NCI-H1417 treated with DMSO at 0.1 percent for 48 hours (cell line): ENCODE measurements at places on chromosomes 4 and X.
A peak's percentile ranks its signal among the peaks of the same experiment; 100 is the strongest.

- no peak for DNase-seq
These were observed 91.2 kb downstream of the NXF2 start for GRCh38 chrX:102338162-102338561.

GRCh38 chr4:95508421-95508820 is 40.4 kb downstream of the UNC5C start:
- DNase-seq, result no peak

GRCh38 chrX:24464498-24464835 is 619 bp upstream of the PDK3 start:
- no peak for DNase-seq

GRCh38 chr4:14151101-14151500 is 523.6 kb upstream of the BOD1L1 start:
- DNase-seq, result no peak

- no peak for DNase-seq
These were observed 364.5 kb upstream of the BOD1L1 start for GRCh38 chr4:13992041-13992440.

DNA sequence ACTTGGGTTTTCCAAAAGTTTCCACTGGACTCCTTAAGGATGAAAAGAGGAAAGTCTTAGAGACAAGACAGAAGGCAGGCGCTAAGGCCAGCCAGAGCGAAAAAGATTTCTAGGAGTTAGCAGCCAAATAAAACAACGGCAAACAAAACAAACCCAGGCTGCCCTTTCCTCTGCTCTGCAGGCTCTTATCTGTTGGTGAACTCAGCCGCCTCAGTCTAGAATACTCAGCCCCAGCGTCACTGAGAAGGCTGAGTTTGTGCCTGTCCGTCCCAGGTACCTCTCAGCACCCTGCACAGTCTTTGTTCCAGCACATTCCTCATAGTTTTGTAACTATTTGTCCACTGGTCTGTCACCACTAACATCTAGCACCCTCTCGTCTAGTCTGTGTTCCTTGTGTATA is 75.6 kb upstream of the FAM9C start:
- no peak for DNase-seq

DNA sequence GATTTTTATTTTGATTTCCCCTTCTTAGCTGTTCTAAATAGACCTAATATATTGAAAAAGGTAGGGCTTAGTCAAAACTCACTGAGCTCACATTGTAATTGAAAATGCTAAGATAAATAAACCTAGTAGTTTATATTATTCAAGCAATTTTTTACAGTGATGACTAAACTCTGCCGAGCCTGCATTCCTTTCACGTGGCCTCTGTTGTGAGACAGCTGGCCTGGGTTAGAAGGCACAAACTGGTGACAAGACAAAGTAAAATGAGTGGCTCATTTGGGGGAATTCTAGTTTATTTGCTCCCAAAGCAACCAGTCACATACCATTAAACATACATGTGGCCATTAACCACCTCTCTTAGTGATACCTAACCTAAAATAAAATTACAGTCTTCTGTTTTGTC is 169.4 kb upstream of the TEX13C start:
- DNase-seq, result no peak

DNA sequence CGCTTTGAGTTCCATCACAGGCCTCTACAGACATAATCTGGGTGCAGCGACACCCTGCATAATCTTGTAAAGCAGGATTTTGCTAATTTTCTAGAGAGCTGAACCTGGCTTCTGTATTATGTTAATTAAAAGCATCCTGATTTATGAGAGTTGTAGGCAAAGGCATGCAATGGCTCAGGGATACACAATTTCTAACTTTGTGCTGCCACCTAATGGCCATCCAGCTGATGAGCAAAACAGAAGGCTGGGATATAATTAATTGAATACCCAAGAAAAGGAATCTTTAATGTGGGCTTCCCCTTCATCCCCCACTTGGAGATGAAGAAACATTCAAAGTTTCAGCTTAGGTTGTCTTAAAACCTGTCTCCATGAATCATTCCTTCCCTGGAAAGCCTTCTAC is 78.1 kb downstream of the BMP15 start:
- DNase-seq, result no peak

DNA sequence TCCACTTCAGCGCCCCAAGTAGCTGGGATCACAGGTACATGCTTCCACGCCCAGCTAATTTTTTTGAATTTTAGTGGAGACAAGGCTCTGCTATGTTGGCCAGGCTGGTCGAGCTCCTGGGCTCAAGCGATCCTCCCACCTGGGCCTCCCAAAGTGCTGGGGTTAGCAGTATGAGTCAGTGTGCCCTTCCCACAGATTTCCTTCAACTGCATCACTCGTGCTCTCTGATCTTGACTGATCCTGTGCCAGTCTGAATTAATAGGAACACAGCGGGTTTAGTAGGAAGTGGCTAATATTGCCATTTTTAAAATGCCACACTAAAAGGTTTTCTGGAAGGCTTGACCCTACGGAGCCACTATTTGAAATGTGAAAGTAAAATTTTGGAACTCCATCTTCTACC is 4.3 kb upstream of the SHROOM2 start:
- no peak for DNase-seq

- DNase-seq, result peak; percentile 80
These were observed 964 bp upstream of the HMGB2 start for GRCh38 chr4:173334891-173335752.

GRCh38 chr4:76984127-76984526 is 34.6 kb downstream of the SEPTIN11 start:
- DNase-seq, result no peak

- DNase-seq, result no peak
These were observed 70.8 kb downstream of the PPARGC1A start for GRCh38 chr4:23819041-23819511.

DNA sequence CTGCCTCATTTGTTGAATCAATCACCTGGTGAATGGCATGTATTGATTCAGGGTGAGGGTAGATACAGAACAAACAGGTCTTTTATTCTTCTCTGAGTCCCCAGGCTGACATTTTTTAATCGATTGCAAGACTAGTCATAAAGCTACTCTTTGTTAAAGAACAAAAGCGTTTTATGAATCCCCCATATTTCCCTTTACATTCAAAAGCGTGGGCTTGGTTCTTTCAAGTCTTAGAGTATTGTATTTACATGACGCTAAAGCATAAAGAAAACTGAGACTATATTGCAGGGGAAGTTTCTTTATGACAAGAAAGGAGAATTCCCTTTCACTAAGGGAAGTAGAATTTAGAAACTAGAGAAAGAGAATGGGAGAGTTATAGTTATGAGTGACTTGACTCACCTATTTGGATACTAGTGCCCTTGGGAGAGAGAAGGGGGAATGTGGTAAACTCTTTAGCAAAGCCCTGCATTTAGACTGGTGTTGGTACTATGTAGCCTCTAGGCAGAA is 69.3 kb upstream of the PDE5A start:
- DNase-seq, result no peak

- no peak for DNase-seq
These were observed 123.3 kb downstream of the NFKB1 start for GRCh38 chr4:102624505-102624904.

- DNase-seq, result no peak
These were observed 39.6 kb downstream of the CCNI start for GRCh38 chr4:77036206-77036605.

- DNase-seq, result no peak
These were observed 239.6 kb downstream of the GRXCR1 start for GRCh38 chr4:43132010-43132582.

DNA sequence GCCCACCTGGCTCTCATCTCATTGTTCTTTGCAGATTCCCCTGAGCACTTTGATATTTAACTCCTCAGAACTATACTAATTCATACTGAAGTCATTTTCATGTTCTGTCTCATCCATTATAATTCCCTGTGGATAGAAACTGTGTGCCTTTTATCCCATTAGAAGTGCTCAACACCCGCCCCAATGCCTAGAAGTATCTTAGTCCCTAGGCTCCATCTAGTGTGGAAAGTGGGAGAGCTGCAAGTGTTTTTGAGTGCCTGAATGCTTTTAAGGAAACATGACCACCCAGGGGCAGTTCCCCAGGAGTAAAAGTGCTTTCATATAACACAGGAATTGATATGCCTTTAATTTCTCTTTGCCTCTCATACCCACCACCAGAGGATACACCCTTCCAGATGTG is 117.0 kb downstream of the CHRDL1 start:
- DNase-seq, result no peak

GRCh38 chrX:72271812-72272211 is 5.2 kb downstream of the RPS4X start:
- no peak for DNase-seq

GRCh38 chr4:94843216-94843615 is 85.5 kb downstream of the BMPR1B start:
- DNase-seq, result no peak

DNA sequence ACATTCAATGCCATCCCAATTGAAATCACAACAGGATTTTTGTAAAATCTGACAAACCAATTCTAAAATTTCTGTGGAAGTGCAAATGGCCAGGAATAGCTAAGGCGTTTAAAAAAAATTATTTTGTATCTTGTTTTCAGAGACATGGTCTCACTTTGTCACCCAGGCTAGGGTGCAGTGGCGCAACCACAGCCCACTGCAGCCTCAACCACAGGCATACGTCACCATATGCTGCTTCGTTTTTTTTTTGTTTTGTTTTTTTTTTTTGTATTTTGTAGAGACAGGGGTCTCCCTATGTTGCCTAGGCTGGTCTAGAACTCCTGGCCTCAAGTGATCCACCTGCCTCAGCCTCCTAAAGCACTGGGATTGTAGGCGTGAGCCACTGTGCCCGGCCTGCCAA is 24.5 kb downstream of the ZNF41 start:
- DNase-seq, result no peak

GRCh38 chrX:13090339-13091110 is 46.1 kb upstream of the FAM9C start:
- DNase-seq, result no peak

- DNase-seq, result no peak
These were observed 110.7 kb downstream of the ARHGAP10 start for GRCh38 chr4:147842573-147842972.

GRCh38 chr4:108725457-108725856 is 37.4 kb downstream of the ETNPPL start:
- no peak for DNase-seq

- DNase-seq, result no peak
These were observed 6.5 kb upstream of the SMARCA1 start for GRCh38 chrX:129529685-129530281.

DNA sequence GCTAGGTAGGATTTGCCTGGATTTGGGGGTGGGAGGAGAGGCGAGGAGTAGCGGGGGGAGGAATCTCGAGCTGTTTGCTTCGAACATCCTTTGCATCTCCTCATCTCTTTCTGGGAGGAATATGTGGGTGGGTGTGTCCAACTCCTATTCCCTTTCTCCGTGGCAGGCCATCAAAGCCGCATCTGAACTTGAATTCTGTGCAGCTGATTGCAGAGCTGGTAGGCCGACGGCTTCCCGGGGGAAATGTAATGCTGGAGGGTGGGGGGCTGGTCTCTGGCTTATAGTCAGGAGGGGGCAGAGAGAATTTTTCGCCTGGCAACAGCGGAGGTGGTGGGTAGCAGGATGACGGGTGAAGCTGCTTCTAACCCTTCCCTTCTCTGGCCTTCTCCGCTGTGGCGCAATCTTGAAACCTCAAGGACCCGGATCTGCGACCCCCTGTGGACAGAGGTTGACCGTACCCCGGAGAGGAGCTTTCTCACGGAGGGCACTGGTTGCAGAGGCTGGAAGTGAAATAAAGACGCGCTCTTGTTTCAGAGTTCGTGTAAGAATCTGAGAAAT is 628 bp downstream of the ZCCHC12 start:
- no peak for DNase-seq

GRCh38 chr4:84545093-84545492 is 37.8 kb upstream of the CDS1 start:
- no peak for DNase-seq

- no peak for DNase-seq
These were observed 68.7 kb downstream of the MCF2 start for GRCh38 chrX:139639253-139639652.

GRCh38 chrX:26581091-26581490 is 365.1 kb downstream of the MAGEB5 start:
- DNase-seq, result no peak

- no peak for DNase-seq
These were observed 19.1 kb upstream of the RAP1GDS1 start for GRCh38 chr4:98242063-98242462.

DNA sequence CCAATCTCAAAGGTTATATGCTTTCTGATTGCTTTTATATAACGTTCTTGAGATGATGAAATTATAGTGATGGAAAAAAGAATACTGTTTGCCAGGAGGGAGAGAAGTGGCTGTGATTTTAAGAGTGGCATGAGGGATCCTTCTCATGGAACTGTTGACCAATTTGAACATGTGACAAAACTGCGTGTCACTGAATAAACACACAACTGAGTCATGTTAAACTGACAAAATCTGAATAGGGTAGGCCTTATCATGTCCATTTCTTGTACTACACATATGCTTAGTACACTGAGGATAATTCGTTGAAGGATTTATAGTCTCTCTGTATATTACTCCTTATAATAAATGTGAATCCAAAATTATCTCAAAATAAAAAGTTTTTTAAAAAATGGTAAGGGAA is 22.2 kb upstream of the HSPA4L start:
- DNase-seq, result no peak

DNA sequence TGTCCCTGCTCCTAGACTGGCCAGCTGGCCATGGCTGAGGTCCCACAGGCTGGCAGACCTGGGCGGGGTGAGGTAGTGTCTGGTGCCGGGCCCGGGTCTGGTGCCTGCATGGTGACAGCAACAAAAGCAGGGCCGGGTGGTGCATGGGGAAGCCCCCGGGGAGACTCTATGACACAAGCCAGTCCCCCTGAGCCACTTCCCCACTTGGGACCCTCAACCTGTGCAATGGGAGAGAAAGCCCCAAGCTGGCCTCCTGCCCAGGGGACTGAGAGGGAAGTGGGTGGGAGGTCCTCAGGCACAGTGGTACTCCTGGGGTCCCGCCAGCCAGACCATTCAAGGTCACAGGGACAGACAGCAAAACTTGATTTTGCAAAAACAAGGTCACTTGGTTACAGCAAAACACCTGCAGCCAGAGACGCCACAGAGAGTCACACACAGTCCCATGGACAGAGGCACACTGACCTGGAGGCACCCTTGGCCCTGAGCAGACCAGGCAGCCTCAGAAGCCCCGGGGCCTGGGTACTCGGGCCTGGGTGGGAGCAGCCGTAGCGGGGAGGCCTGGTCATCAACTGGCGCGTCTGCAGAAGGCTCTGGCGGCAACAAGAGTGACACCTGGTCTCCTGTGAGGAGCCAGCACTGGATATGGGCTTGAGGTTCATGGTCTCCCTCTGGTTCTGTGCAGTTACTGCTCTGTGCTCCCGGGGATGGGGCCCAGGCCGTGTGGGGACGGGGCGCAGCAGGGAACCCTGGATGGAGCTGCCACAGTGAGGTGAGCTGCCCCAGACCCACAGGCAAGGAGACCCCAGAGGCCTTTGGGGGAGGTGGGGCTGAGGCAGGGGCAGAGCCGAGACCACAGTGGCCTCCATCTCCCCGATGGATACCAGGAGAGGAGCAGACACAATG is 60.6 kb downstream of the HTRA3 start:
- no peak for DNase-seq

- DNase-seq, result no peak
These were observed 340.2 kb downstream of the GASK1B start for GRCh38 chr4:157832596-157832995.

GRCh38 chr4:54227256-54228055 is 1.6 kb upstream of the PDGFRA start:
- no peak for DNase-seq

GRCh38 chr4:8046925-8047541 is 107.4 kb upstream of the AFAP1 start:
- DNase-seq, result no peak
